NCI-H1048 (cell line): ENCODE measurements at places on chromosomes 5 and 9.

GRCh38 chr9:123996731-123997421 lies 14.7 kb upstream of the LHX2 start:
- no peak for DNase-seq

DNA sequence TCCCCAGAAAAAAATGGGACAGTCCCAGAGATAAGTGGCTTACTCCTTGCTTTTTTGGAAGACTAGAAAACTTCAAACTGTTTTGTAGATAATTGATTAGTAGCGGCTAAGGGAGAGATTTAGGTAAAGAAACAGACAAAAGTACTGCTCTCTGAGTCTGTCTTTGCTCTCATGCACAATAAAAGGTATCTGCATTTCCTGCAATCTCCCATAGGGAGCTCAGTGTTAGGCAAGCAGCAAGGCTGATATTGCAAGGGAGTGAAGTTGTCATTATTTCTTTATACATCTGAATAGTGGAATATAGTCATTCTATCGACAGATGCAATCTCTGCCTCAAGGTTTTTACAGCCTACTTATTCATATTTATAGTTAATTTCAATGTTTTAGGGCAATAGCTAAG lies 54.9 kb upstream of the CAMK4 start:
- no peak for DNase-seq

GRCh38 chr9:126614455-126615244 lies 922 bp downstream of the LMX1B start:
- no peak for DNase-seq

DNA sequence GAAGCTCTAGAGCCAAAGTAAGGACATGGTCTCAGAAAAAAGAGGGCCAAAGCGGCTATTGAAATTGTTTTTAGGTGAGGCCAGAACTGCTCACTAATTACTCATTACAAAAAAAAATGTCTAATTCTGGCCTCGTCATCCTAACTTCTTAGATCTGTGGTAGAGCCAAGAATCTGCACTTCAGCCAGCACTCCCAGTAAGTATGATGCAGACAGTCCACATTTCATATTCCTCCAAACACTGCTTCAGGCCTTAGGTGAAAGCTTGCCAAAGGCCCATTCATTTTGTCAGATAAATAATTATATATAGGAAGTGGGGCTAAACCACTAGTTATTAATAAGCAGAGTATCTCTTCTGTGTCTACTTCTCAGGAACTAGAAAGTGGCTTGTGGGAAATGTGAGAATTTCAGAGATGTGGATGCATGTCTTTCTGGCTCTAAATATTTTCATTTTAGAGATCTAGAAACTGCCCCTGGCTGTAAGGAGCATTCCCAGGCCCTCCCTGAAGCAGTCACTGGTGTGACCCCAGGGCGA lies 554.0 kb downstream of the TLE4 start:
- DNase-seq, result no peak

DNA sequence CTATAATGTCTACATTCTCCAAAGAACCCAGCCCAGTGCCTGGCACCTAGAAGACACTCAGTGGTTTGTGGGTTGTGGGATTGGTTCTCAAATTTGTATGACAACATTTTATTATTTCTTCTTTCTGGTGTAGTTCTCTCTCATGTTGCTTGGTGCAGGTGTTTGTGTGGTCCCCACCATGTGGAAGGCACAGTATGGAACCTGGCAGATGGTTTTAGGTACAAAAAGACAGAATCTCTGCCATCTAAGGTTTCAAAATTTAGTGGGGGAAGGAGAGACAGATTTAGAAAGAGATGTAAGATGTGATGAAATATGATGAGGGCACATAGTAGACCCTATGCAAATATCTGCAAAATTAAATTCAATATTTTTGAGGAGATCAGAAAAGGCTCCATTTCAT lies 323.8 kb downstream of the CDK5RAP2 start:
- no peak for DNase-seq

DNA sequence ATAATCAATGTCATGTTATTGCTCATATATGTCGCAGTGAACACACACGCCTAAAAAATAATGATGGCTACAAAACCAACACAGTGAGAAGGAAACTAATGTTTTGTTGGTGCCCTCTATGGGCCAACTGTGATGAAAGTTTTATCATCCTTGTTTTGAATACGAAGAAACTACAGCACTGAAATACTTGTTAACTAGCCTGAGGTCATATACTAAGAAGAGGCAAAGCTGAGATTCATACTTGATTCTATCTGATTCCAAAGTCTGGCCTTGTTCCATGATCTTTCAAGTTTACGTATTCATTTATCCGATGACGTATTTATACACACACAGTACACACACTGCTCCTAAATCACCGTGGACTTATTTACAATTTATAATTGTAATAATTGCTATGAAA lies 16.1 kb upstream of the DRD1 start:
- DNase-seq, result no peak

GRCh38 chr9:21450733-21451394 lies 10.6 kb downstream of the IFNA1 start:
- no peak for DNase-seq

DNA sequence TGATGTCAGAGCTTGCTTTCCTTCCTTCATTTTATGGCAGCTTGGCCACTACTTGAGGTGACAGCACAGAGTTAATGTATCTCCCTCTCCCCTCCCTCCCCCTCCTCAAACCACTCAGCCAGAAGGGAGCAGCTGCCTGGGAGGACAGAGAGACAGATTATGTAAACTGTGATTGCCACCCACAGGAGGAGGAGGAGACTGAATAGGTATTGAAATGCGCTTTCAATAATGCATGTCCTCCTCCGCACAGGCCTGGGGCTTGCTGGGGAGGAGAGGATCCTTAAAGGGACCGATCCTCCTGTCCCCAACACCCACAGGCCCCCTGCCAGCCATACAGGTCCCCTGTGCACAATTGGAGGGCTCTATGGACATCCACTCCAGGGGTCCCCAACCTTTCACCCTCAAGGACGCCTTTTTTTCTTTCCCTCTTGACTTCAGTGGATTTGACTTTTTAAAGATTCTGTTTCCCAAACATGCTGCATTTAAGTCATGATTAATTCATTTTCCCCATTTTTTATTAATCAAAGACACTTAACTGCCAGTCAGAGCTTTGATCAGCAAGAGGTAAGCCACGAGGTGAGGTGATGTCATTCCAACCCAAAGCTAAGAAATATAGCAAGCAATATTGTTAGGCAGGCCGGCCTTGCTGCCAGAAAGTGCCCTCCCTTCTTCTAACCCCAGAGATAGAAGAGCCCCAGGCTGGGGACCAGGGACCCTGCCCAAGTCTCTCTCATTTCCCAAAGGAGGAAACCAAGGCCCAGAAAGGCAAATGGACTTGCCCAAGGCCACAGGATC lies 47.5 kb upstream of the CPLX2 start:
- DNase-seq, result no peak

DNA sequence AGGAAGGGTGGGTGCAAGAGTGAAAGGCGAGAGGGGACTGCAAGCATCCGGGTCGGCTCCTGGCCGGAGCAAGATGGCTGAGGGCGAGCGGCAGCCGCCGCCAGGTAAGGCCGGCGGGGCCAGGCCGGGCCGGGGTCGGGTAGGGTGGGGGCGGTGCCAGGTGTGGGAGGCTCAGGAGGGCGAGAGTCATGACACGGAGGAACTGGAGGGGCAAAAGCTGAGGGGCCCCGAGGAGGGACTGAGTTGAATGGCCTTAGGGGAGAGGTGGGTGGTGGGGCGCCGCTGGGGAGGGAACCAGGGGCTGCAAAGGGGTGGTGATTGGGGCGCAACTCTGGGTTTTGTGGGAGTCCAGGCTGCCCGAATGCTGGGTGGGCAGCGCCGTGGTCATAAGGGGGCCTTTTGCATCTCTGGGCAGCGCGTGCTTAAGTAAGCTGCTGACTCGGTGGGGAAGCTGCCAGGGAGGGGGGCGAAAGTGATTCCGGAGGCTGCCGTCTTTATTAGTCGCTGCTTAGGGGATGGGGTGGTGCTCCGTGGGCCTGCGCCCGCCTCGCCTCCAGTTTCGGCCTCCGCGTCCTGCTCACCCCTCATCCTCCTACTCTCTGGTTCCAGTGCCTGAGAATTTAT lies 425 bp downstream of the PTPA start:
- DNase-seq, result no peak

DNA sequence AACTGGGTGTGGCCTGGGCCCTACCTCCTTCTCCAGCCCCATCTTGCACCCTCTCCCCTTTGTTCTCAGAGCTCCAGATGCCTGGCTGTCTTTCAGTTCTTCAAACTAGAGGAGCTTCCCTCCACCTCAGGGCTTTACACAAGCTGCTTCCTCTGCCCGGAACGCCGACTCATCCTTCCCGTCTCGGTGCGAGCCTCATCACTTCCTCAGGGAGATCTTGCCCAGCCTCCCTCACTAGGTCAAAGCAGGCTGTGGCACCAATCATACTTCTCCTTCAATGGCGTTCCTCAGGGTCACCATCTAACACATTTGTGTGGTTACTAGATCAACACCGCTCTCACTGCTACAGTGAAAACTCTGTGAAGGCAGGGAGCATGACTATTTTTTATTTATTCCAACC lies 56.2 kb upstream of the ZSWIM6 start:
- DNase-seq, result no peak

DNA sequence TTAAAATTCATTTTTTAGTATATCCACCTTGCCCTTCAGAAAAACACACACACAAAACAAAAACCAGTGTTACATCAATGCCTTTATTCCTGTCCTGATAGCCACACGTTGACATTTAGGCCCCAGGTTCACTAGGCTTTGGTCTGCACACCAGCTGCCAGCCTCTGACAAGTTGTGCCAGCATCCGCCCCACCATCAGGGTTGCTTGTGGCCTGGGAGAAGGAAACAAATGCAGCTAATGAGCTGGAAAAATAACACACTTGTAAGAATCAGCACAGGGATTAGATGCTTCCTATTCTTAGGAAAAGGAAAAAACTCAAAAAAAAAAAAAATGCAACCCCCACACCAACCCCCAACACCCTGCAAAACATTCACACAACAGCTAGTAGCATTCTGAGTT lies 404.0 kb upstream of the GRIA1 start:
- no peak for DNase-seq

DNA sequence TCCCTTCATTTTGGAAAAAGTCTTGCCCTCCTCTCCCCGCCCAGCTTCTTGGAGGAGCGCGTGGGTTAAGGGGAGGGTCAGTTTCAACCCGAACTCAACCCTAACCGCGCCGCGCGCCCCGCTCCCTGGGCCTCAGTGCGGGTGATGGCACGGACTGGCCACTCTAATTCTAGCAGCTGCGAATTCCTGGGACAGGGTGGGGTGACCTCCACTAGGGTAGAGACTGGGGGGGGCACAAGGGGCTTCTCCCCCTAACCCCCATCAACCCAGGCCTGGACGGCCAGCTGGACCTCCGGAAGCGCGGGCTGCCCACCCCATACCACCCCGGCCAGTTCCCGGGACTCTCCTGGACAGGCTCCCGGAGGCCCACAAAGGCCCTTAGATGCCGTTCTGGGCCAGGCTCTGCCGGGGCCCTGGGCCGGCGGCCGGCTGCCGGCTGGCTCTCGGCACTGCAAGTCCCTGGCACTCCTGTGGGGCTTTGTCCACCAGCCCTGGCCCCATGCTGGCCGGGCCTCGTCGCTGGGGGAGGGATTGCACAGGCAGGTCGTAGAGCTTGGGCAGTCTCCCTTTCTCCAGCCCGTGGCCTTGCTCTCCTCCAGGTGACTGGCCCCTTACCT lies 7.2 kb upstream of the PSD2 start:
- DNase-seq, result no peak

DNA sequence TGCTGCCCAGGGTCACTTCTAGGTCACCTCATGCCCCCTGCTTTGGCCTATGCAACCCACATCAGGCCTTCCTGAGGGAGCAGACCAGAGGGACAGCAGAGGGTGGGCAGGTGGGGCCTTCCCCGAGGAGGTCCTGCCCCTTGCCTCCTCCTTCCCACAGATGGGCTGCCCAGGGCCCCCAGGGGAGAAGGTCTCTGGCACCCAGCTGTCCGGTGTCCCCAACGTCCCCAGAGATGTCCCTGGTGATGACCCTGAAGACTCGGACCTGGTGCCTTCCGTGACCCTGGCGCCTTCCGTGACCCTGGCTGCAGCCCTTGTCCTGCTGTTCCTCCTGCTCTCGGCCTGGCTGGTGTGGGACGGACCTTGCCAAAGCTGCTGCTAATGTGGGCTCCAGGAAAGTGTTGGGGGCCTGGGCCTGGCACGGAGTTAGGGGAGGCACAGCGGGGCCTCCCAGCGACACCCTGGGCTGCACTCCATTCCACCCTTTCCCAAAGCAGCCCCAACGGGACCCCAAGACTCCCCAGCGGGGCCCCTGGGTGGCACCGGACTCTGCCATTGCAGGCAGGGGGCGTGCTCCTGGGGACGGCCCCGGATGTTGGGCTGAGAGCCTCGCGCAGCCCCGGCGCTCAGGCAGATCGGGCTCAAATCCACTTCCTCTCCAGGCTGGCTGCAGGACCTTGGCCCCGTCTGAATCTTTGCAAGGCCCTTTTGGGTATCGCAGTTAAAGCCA lies 6.8 kb upstream of the SLC2A6 start:
- no peak for DNase-seq

- DNase-seq, result no peak
Measured at GRCh38 chr5:53928641-53929040, 368.2 kb downstream of the NDUFS4 start.

GRCh38 chr9:134455934-134456755 lies 129.9 kb downstream of the RXRA start:
- no peak for DNase-seq

GRCh38 chr9:124399968-124400940 lies 15.0 kb downstream of the PSMB7 start:
- no peak for DNase-seq
